Stimulated activated CD8-positive, alpha-beta memory T cell treated with anti-CD3 and anti-CD28 coated beads, Interleukin-15, amount 100 ng/mL, for 24 hours (primary cell): ENCODE measurements at places on chromosomes 3 and 15.

- DNase-seq: no peak
Measured at GRCh38 chr15:65423976-65424679, 1.4 kb upstream of the IGDCC4 start.

DNA sequence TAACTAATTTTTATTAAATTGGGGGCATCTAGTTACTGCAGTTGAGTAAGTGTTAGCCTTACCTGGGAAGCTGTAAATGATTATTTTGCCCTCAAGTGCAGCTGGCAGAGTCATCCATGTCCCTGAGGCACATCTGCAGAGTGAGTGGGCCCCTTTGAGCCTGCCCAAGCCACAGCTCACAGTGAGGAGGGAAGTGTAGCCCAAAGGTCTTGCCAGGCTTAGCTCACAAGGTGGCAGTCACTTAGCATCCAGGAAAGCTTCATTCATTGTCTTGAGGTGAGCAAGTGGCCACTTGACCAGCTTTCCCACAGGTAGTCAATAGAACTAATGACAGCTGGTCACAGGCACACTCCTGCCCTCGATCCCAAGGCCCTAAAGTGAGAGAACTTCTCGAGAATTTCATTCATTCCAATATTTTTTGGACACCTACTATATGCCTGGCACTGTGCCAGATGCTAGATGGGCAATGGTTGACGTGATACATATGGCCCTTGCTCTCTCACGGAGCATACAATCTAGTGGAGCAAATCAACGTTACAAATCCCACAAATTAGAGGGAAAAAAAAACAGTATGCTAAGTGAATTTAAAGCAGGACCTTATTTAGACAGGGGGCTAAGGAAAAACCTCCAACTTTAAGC is 163.3 kb upstream of the IL12A start:
- no peak for DNase-seq

GRCh38 chr3:139559541-139559940 is 20.0 kb upstream of the RBP1 start:
- no peak for DNase-seq

DNA sequence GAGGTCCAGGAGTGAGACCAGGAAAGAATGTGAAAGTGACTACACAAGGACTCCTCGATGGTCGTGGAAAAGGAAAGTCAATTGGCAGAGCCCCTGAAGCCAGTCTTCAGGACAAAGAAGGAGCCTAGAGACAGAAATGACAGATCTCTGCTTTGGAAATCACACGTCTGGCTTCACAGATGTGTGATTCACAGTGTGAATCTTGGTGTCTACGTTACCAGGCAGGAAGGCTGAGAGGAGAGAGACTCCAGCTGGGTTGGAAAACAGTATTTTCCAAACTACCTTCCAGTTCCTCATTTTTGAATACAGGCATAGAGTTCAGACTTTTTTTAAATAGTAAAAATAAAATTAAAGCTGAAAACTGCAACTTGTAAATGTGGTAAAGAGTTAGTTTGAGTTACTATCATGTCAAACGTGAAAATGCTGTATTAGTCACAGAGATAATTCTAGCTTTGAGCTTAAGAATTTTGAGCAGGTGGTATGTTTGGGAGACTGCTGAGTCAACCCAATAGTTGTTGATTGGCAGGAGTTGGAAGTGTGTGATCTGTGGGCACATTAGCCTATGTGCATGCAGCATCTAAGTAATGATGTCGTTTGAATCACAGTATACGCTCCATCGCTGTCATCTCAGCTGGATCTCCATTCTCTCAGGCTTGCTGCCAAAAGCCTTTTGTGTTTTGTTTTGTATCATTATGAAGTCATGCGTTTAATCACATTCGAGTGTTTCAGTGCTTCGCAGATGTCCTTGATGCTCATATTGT is 6.0 kb downstream of the CCR2 start:
- no peak for DNase-seq

DNA sequence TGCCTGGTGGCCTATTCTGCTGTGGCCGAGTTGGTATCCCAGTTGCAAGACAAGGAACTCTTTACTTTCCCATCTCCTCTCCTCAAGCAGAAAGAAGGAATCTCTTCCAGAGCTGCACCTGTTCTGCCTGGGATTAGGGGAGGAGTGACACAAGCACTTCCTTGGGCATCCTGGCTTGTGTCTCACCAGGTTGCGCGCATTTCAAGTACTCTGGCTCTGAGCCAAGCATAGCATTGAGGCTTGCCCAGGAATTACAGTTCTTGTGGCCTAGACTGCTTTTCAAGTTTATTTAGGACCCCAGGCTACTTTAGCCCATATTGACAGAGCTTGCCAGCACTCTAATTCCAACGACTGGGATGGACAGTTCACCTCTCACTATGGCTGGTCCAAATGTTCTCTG is 150.5 kb downstream of the RSRC1 start:
- DNase-seq: no peak

GRCh38 chr3:160956785-160957184 is 148.4 kb downstream of the B3GALNT1 start:
- DNase-seq: no peak

- DNase-seq: no peak
Measured at GRCh38 chr3:126031981-126032471, 51.9 kb downstream of the SLC41A3 start.

DNA sequence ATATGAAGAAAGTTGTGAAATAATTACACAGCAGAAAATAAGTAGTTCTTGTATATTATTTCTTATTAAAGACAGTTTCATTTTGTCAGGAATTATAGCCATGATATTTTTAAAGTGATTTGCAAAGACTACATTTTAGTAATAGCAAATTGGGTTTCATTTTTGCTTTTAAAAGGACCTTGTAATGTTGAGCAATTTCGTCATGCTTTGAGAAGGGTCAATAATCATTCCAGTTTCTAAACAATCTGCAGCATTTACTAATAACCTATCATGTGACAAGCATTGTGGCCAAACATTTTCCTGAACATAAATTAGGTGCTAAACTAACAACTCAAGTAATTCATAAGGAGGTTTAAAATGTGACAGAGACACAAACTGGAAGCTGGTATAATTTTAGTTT is 214.4 kb upstream of the CBLB start:
- DNase-seq: no peak

GRCh38 chr15:96246057-96246456 is 84.4 kb upstream of the NR2F2 start:
- no peak for DNase-seq

- no peak for DNase-seq
Measured at GRCh38 chr15:46174122-46174521, 539.3 kb downstream of the SQOR start.

DNA sequence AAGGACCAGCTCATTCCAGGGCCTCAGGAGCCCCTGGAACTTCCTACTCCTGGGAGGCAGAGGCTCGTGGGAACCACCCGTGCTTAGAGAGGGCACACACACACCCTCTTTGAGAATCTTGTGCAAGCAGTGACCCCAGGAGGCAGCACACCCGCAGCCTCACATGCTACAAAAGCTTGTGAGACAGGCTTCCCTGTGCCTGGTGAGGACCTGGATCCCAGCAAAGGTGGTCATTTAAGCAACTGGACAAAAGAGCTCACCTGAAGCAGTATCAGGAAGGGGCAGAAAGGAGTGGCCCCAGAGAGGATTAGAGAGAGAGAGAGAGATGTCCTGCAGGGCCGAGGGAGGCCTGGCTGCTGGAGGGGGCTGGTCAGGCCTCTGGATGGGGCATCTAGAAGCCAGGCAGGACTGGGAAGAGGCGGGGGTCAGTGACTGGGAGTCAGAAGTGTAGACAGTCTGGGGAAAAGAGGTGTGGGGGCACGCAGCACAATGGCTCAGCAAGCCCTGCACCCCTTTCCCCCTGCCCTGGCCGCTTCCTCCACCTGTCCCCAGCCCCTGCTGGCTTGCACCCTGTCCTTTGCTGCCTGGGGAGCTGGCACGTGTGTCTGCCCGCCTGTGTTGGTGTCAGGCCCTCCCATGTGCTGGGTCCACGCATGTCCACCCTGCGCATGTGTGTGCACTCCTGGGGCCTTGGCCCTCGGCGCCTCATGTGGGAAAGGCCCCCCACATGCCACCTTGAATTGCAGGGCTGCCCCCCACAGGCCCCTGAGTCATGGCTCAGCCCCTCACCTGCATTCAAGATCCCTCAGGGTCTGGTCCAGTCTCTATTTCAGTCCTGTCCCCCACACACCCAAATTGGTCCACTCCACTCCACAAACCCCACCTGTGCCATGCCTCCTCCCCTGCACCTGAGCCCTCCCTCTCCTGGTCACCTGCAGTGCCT is 36.9 kb downstream of the TSPAN3 start:
- no peak for DNase-seq

- no peak for DNase-seq
Measured at GRCh38 chr15:83100097-83100646, 7.3 kb upstream of the TM6SF1 start.

GRCh38 chr3:168615493-168616020 is 519.8 kb upstream of the GOLIM4 start:
- DNase-seq: no peak

- no peak for DNase-seq
Measured at GRCh38 chr3:38039899-38040261, 872 bp downstream of the DLEC1 start.

GRCh38 chr3:2635511-2635910 is 474.7 kb downstream of the IL5RA start:
- DNase-seq: no peak

GRCh38 chr3:22526266-22526837 is 676.8 kb upstream of the UBE2E2 start:
- DNase-seq: no peak

DNA sequence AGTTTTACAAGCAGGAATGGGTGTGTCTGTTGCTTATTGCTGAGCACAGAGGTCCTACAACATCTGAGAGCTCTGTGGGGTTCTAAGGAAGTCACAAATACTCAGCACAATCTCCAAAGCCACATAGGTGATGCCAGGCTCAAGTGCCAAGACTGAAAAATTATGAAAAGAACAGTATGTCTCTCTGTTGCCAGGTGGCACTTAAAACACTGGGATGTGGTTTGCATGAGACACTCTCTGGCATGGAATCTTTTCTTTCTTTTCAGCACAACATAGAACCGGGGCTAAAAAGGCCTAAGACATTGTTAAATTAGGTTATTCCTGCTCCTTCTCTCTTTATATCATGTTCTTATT is 127.3 kb upstream of the PRICKLE2 start:
- no peak for DNase-seq

DNA sequence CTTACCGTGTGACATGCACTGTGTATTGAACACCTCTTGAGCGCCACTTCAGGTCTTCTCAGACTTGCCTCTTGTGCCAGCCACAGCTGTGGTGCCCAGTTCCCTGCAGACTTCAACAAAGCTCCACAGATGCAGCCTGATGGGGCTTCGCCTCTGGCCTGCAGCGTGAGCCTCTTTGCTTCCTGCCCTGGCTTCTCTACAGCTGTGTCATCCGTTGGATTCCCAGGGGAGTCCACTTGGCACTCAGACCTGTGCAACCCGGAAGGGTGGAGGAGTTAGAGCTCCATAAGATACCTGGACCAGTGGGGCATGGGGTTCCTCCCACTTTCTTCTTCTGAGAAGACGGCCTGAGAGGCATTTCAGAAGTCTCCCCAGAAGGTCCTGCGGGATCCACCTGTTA is 57.7 kb upstream of the BNIP2 start:
- no peak for DNase-seq

- DNase-seq: no peak
Measured at GRCh38 chr3:162938083-162938482, 1441.5 kb downstream of the OTOL1 start.
